ENCODE measurements at places on chromosomes 7 and 10.

- no peak for ATAC-seq
Measured at GRCh38 chr7:105690325-105690945, 109.1 kb upstream of the EFCAB10 start.

- ATAC-seq, result no peak
Measured at GRCh38 chr7:2003931-2004812, 228.6 kb downstream of the MAD1L1 start.

GRCh38 chr7:142718313-142718712 lies 31.0 kb upstream of the PRSS1 start:
- ATAC-seq, result no peak

DNA sequence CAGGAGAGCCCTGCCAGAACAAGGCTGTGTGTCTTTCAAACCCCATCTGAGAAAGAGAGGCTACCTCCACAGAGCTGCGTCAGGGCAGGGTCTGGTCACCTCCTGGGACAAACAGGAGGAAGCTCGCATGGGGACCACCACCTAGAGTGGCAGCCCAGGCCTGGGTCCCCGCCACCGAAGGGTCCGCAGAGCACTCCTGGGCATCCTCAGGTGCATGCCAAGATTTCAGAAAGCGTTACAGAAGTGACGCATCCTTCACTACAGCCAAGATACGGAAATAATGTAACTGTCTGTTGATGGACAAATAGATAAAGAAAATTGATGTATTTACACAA lies 42.6 kb downstream of the GSDME start:
- ATAC-seq, result no peak

GRCh38 chr10:69749178-69750010 lies 52.3 kb upstream of the COL13A1 start:
- ATAC-seq, result no peak

GRCh38 chr7:2231992-2232765 lies 566 bp downstream of the MAD1L1 start:
- ATAC-seq, result peak; percentile 66

DNA sequence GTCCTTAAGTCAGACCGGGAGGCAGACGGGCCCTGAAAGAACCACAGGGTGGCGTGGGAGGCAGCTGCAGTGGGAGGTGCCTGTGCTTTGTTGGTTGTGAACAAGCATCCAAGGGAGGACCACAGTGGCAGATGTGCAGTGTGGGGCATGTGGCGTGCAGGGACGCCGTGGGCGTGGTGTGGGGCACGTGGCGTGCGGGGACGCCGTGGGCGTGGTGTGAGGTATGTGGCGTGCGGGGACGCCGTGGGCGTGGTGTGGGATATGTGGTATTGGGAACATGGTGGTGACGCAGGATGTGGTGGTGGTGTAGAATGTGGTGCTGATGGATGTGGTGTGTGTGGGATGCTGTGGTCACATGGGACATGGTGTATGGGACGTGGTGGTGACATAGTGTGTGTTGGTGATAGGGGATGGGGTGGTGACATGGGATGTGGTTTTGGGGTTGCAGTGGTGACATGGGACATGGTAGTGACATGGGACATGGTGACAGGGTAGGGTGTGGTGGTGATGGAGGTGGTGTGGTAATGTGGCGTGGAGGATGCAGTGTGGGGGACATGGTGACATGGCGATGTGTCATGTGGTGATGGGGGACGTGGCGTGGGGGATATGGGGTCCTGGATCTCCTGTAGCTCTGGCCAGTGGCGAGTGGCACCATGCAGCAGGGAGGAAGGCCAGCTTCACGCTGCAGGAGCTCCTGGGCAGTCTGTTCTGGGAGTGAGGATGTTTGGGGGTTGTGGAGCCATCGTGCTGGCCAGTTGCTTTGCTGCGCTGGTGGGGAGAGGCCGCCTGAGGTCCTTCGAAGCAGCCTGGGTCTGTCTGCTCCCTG lies 78.8 kb downstream of the INPP5A start:
- ATAC-seq, result peak; percentile 40

Data from stimulated activated memory B cell treated with anti-CD40 and anti-IgM and Interleukin-4, amounts not matched to agents 10 μg/mL and 1 μg/mL and 100 μg/mL, for 72 hours (primary cell).